ENCODE measurements at places on chromosomes 1 and 21.

GRCh38 chr1:175373786-175374623 lies 181.4 kb upstream of the KIAA0040 start:
- DNase-seq, result no peak

- DNase-seq, result no peak
These were observed 72.8 kb upstream of the NR5A2 start for GRCh38 chr1:199954699-199955098.

DNA sequence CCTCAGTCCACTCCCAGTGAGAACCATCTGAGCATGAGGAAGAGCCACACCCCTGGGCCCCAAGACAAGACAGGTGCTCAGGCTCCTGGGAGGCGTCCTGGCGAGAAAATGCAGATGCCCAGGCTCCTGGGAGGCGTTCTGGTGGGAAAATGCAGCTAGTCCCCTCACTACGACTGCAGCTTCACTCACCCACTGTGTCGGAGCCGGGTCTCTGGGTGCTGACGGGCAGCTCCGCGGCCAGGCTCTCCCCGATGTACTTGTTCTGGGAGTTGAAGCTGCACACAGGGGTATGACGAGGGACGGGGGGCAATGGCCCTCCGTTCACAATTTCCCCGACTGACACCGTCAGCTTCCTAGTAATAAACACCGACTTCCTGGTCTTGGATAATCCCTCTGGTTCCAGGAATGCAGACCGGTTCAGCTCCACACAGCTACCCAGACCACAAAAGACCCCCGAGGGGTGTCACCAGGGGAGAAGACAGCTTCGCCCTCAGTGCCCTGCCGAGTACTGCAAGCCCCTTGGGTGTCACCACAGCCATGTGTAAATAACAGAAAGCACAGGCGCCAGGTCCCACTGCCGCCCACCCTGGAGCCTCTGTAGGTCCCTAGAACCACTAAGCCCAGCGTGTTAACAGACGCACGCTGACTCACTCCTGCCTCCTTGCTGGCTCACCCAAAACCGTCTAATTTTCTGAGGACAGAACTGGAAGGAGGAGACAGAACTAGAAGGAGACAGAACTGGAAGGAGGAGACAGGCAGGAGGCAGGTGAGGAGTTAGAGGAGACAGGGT lies 19.5 kb downstream of the MCM3AP start:
- no peak for DNase-seq

GRCh38 chr1:209249785-209250440 lies 333.6 kb upstream of the CAMK1G start:
- DNase-seq, result no peak

DNA sequence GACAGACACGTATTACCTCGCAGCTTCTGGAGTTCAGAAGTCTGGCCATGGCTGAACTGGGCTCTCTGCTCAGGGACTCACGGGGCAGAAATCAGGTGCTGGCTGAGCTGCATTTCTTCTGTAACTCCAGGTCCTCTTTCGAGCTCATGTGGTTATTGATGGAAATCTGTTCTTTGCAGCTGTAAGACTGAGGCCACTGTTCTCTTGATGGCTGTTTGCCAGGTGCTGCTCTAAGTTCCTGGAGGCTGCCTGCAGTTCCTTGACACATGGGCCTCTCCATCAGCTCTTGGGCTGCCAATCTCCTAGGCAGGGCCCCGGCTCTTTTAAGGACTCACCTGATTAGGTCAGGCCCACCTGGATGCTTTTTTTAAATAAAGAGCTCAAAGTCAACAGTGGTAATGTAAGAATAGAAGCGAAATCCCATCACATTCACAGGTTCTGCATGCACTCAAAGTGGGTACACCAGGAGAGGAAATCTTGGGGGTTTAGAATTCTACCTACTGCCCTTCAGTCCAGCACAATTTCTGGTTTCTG lies 139.1 kb downstream of the KAZN start:
- no peak for DNase-seq

DNA sequence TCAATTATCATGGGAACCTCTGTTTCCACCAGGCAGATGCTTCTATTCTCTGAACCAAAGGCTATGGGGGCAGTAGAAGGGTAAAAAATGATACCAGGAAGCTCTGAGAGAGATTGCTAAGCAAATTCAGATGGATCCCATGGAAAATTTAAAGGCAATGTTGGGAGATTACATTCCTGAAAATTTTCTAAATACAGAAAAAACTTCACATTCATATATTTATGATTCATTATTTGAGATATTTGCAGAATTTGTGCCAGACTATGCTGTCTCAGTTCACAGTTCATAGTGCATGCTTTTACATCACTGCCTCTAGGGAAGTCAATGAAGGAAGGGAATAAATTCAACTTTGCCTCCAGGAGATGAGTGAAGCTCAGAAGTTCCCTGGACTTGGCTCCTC lies 57.5 kb downstream of the KCNT2 start:
- no peak for DNase-seq

DNA sequence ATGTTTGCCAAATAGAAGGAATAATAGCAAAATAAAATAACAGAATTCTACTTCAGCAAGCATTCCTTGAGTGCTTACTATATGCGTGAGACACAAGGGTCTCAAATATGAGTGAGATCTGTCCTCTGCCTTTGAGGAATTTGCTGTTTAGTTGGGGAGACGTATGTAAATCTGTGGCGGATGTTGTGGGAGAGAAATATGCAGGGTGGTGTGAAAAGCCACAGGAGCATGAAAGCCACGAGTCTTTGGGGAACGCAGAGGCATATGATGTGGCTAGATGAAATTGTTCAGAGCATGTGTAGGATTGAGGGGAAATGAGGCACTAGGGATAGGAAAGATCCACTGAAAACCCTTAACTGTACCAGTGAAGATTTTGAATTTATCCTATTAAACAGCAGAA lies 244.4 kb downstream of the PBX1 start:
- no peak for DNase-seq

DNA sequence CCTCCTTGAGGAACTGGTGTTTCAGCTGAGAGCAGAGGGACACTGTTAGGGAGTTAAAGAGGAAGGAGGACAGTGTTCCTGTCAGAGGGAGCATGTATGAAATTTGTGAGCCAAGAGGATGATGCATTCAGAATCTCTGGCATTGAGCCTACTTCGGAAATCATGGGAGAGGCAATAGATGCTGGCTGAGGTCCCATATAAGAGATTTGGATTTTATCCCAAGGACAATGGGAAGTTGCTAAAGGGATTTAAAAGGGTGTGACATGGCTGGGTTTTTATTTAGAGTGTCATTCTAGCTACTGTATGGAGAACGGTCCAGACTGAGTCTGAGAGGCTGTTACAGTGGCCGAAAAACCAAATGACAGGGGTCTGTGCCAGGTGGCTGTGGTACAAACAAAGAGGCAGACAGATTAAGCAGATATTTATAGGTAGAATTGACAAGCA lies 403.2 kb upstream of the B3GALT2 start:
- no peak for DNase-seq

GRCh38 chr1:180946056-180946455 lies 33.4 kb downstream of the KIAA1614 start:
- no peak for DNase-seq

- DNase-seq, result peak; percentile 37
These were observed 186.4 kb upstream of the ZNHIT6 start for GRCh38 chr1:85894651-85895050.

DNA sequence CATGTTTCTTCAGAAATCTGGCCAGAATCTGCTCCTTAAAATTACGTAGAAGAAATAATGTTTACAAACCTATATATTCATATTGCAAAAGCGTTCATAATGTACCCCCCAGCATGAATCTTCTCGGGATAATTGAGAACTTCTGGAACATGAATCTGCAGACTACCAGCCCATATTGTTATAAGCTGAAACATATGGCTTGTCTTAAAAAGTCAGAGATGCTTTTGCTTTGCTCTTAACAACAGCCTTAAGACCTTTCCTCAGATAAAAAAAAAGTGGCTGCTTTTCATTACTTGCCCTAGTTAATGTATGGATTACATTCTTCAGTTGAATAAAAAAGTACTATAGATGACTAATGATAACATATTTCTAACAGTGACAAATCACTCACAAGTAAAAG lies 15.0 kb upstream of the ZZZ3 start:
- DNase-seq, result no peak

- DNase-seq, result no peak
These were observed 10.0 kb downstream of the MYBPHL start for GRCh38 chr1:109296782-109297181.

- no peak for DNase-seq
These were observed 95.9 kb downstream of the ZC3H11B start for GRCh38 chr1:219517031-219517430.

- DNase-seq, result no peak
These were observed 180.6 kb downstream of the COL24A1 start for GRCh38 chr1:85975912-85976371.

DNA sequence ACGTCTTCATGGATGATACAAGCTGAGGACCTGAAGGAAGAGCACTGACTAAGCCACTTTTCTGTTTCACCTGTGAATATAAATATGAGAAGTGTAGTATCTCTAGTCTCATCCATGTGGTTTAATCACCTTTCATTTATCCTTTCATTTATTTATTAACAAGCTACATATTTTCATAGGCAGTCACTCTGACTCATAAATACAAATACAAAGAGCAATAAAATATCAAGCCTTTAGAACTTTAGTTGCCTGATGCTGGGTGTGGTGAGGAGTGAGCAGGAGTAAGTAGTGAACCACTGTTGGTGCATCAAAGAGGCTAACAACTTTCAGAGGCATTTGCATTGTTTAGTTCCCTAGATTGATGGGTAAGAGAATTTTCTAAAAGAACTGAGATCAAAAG lies 269.0 kb upstream of the C1orf87 start:
- no peak for DNase-seq

DNA sequence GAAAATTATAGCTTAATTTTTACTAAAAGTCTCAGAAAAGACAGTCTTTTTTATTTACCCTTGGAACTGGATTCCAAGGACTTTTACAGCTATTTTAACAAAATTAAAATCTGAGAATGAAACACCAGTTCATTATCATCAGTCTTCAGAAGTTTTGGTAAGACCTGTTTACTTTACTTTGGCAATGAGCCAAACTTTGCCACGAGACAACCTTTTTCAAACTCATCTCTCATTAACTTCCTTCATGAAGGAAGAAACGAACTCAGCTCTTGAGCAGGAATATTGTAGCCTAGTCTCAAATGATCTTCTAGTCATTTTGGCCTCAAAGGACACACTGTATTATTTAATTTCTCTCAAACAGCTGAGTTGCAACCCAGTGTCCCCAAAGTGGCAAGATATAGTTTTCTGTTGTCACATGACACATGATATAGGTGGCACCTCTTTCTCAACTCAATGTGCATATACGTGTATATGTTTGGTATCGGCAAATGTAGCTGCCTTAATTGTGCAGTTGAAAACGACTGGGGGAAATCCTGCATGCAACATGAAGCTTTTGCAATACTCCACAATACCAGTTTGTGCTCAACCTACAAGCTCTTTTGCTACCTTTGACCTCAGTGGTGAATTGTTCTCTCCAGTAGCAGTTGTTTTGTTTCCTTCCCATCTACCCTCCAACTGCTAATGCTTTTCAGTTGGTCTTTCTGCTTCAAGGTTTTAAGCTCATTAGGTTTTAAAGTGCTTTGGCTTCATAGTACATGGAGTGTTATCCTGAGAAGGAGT lies 8.4 kb upstream of the GNG4 start:
- DNase-seq, result no peak

DNA sequence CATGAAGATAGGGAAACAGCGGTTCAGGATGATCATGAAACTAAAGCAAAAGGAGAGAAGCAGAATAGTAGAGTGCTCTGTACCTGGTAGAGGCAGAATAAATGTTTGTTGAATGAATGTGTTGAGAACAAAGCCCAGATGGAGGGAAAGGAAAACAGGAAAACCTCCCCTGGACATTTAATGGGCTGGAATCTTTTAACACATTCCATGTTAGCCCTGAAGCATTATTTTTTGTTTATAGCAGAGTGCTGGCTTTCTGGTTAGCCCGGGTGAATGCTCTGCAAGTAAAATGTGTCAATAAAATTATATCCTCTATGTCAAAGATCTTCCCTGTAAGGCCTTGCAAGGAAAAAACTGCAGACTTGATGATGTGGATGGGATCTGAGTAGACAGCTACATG lies 60.2 kb downstream of the ABCA4 start:
- DNase-seq, result no peak

DNA sequence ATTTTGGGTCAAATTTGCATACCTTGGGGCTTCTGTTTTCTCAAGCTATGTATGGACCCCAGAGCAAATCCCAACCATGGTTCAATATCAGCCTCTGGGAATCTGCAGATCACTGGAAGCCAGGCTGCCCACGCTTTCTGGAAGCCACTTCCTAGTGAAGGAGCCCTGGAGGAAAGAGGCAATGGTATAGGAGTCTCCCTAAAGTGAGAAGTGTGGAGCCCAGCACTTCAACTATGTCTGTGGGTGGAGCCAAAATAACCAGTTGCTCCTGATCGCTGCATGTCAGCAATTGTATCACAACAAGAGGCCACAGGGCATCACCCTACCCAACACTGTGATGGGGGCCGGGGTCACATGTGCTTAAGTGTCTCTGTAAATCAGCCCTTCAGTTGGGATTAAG lies 26.9 kb downstream of the ETS2 start:
- DNase-seq, result peak; percentile 44

DNA sequence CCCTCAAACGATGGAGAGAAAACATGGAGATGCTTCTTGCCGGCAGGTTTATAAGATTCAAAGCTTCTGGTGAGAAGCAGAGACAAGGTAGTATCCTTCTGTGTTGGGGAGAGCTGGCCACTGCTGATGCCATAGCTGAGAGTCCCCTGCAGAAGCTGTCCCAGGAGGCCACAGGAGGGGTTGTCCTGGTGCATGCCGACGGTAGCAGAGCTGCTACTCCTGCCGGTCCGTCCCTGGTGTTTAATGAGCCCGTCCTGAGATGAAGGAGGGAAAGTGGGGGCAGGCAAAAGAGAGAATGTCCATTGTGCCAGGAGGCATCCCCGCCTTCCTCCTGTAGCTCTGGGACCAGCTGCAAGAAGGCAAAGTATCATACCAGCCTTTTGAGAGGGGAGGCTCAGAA lies 10.4 kb upstream of the C2CD2 start:
- no peak for DNase-seq

DNA sequence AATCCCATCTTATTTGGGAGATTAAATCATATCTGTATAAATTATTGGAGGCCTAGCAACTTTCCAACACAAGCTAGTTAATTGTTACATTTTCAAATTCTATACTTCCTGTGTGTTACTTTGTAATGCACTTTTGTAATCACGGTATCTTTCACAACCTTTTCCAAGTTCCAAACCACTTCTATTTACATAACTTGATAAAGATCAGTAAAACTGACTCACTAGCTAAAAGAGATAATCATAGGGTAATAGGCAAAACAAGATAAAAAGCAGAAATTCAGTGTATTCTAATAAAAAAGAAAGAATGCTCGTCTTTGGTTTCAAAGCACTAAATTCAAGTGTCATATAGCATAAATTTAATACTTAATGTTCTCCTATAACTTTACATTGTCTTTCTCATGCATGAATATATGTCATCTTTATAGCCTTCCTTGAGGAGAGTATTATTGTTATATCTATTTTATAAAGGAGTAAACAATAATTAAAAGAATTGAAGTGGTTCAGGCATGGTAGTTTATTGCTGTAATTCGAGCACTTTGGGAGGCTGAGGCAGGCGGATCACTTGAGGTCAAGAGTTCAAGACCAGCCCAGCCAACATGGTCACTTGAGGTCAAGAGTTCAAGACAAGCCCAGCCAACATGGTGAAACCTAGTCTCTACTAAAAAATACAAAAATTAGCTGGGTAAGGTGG lies 66.4 kb downstream of the RGS13 start:
- peak; percentile 47 for DNase-seq
